Choroid plexus epithelial cell (primary cell): ENCODE measurements at places on chromosomes 13 and 19.

DNA sequence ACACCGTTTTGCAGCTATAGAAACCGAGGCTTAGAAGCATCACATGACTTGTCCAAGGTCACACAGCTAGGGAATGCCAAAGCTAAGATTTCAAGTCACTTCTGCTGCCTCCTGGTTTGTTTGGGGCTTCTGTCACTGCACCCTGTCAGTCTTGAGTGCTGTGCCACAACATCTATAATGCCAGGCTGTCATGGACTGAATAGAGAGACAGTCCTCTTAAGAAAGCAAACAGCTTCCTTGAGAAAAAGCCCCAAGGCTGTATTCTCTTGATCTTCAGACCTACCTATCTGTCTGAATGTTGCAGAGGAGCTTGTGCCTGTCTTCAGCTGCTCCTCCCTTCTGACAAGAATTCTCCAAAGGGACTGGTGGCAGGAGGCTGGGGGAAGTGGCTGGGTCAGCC, 81.6 kb downstream of the OLFM4 start:
- no peak for DNase-seq

GRCh38 chr19:37991841-37992248, 84.8 kb downstream of the SIPA1L3 start:
- peak; percentile 35 for DNase-seq

DNA sequence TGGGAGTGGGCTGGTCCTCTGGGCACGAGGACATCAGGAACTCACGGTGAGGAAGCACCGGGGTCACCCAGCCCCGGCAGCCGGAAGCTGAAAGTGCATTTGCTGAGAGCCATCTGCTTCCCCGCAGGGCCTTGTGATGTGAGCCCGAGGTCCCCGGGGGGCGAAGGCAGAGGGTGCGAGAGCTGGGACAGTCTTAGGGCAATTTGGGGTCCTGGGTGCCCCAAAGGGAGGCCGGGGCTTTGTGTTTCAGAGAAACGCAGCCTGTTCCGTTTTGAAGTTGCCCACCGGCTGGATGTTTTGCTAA, 4.8 kb downstream of the F2RL3 start:
- no peak for DNase-seq

- peak; percentile 62 for DNase-seq
Measured at GRCh38 chr13:101150998-101151397, 265.3 kb downstream of the NALCN start.

GRCh38 chr13:29681864-29682263, 86.4 kb upstream of the SLC7A1 start:
- no peak for DNase-seq

- peak; percentile 73 for DNase-seq
Measured at GRCh38 chr13:27339299-27339698, 68.7 kb downstream of the RASL11A start.

- no peak for DNase-seq
Measured at GRCh38 chr13:75875450-75875849, 239.3 kb downstream of the LMO7 start.

GRCh38 chr13:110331362-110331761, 24.3 kb downstream of the COL4A2 start:
- peak; percentile 92 for DNase-seq

DNA sequence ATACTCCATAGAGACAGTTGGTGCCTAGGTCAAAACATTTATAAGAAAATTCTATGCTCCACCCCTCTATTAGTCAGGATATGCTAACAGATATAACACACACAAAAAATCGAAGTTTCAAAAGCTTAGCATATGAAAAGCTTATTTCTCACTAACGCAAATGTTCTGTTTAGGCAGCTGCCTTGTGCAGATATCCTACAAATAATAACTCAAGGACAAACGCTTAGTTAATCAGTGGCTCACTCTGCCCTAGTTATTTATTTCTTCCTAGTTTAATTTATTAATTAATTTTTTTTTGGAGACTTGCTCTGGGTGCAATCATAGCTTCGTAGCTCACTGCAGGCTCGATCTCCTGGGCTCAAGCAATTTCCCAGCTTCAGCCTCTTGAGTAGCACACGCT, 259.7 kb upstream of the GPC6 start:
- DNase-seq = no peak

GRCh38 chr19:30049226-30049625, 107.2 kb downstream of the URI1 start:
- no peak for DNase-seq

- DNase-seq = no peak
Measured at GRCh38 chr13:97371486-97372109, 62.4 kb upstream of the RAP2A start.

- DNase-seq = no peak
Measured at GRCh38 chr19:48686088-48686487, 9.7 kb upstream of the FUT2 start.

GRCh38 chr13:22455036-22455435, 725.7 kb upstream of the SGCG start:
- no peak for DNase-seq

DNA sequence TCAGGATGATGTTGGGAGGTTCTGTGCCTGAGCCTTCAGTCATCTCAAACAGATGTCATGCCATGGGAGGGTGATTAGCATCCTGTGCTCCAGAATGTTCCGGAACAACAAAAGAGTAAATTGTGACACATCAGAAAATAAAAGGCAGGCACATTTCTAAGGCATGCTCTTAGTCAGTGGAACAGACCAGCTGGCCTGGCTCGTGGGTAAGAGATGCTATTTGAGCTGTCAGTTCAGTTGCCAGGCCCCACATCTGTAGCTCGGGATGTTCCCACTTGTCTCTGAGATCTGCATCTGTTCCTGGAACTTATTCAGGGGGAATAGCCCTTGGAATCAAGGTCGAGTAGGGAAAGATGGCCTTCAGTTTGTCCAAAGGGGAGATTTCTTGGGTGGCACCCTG, 26.0 kb downstream of the OLFM4 start:
- no peak for DNase-seq

DNA sequence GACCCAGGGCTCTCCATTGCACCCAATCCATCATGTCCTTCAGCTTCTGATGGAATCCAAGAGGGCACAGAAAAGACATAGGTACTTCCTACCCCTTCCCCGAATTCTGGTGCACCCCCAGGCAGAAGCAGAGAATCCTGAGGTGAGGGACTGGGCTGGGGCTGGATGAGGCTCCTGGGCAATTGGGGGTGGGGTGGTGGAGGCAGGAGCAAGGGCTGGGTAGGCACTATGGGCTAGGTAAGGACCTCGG, 2.7 kb upstream of the KCNC3 start:
- no peak for DNase-seq

DNA sequence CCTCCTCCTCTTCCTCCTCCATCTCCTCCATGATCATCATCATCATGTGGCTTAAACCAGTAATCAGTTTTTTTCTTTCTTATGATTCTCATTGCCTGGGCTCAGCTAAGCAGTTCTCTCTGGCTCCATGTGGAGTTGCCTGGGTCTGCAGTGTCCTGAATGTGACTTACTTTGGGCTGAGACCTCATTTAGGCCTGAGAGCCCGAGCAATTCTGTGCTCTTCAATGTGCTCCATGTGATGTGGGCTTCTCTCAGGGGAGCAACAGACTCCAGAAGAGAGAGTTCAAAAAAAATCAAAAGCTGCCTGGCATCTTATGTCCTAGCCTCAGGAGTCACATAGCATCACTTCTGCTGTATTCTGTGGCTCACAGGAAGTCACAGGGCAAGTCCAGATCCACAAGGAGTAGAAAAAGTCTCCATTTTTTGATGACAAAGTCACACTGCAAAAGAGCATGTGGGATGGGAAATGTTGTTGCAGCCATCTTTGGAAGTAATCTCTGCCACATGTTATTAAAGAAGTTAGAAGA, 128.7 kb downstream of the MAB21L1 start:
- DNase-seq = no peak

GRCh38 chr19:28103921-28104320, 1109.0 kb downstream of the UQCRFS1 start:
- DNase-seq = no peak

- no peak for DNase-seq
Measured at GRCh38 chr13:44240611-44241145, 132.9 kb upstream of the SERP2 start.

DNA sequence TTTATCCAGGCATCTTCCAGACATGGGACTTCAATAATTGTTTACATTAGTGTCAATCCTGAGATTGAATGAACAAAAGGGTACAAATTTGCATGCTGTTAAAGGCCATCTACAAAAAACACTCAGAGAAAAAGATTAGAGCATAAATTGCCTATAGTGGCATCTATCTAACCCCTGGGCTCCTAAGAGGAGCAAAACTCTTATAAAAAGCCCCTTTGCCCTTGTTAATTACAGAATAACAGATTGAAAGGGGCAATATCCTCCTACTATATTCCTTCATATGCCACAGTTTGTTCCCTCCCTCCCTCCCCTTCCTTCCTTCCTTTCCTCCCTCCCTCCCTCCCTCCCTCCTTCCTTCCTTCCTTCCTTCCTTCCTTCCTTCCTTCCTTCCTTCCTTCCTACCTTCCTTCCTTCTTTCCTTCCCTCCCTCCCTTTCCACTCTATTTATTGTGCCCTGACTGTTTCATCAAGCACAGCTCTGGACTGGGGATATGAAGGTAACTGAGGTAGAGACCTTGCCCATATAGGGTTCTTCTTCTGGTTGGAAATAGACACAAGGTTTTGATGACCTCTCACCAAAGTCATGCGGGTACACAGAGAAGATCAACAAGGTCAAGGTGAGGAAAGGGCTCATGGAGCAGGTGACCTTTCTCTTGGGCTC, 49.5 kb downstream of the PCDH8 start:
- no peak for DNase-seq

GRCh38 chr19:18322318-18322758, 538 bp downstream of the LSM4 start:
- DNase-seq = peak; percentile 67

DNA sequence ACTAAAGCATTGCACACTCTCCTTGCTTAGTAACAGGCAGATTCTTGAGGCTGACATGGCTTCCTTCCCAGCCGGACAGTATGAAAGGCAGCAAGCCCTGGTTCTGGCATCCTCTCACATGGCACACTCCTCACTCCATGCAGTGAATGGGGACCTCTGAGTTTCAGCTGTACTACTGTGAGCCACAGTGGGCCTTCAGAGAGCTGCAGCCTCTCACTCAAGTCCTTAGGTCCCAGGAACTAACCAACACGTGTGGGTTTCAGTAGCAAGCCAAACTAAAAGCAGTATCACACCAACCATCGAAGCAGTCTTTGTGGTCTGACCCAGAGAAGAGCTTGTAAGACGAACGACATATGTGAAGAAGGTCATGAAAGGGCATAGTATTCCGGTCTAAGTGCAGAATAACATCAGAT, 128.2 kb downstream of the TBC1D4 start:
- no peak for DNase-seq

- peak; percentile 88 for DNase-seq
Measured at GRCh38 chr13:49374585-49375290, 69.1 kb downstream of the CAB39L start.

DNA sequence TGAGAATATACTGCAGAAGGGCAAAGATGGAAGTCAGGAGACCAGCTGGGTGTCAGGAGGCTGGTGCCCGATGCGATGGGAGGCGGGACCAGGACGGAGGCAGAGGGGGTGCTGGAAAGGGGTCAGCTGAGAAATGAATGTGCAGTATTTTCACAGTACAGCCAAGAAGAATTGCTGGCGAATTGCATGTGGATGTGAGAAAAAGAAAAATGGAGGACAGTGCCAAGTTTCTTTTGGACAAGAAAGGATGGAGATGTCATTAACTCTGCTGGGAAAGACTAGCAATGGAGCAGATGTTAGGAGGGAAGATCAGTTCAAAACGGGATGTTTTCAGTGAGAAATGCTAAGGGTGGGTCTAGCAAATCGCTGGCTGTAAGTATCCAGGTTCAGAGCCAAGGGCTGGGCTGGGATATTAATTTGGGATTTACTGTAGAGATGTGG, 7.0 kb downstream of the CRYL1 start:
- DNase-seq = no peak

DNA sequence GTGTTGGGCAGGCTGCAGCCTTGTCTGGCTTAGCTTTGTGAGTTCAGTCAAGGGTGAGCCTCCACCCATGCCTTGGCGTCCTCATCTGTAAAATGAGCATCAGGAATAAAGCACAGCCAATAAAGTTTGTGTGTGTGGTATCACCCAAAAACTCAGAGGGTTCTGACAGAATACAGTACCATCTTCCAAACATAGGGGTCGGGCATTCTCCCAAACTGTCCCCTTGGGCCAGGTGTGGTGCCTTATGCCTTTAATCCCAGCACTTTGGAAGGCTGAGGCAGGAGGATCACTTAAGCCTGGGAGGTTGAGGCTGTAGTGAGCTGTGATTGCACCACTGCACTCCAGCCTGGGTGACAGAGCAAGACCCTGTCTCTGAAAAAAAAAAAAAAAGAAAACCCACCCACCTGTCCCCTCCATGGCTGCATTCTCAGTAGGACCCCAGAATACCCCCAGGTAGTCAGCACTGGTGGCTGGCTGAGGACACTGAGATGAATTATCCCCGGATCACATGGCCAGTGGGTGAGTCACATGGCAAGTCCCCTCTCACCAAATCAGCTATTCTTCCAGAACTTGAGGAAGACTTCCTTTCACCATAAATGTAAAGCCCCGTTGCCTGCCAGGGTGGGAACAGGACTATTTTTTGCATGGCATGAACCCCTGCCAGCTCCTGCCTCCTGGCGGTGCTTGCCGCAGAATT, 18.6 kb downstream of the POP4 start:
- no peak for DNase-seq

GRCh38 chr19:53652476-53652875, 20.7 kb downstream of the DPRX start:
- no peak for DNase-seq

- DNase-seq = no peak
Measured at GRCh38 chr19:18597809-18598660, 8.6 kb downstream of the CRLF1 start.

DNA sequence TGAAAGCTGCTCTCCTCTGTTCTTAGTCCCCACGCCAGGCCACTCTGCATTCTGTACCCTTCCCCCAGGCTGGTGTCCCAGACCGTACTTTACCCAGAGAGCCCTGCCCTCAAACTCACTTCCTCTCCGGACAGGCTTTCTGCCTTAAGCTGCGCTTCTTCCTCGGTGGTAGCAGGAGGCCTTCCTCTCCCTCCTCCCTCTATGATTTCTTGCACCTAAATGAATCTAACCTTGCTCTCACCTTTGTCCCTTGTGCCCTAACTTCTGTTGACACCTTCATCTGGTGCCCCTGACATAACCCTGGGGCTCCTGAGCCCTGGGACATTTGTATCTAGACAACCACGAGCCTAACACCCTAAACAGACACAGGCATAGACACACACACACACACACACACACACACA, 29.6 kb upstream of the CEACAM21 start:
- DNase-seq = no peak

DNA sequence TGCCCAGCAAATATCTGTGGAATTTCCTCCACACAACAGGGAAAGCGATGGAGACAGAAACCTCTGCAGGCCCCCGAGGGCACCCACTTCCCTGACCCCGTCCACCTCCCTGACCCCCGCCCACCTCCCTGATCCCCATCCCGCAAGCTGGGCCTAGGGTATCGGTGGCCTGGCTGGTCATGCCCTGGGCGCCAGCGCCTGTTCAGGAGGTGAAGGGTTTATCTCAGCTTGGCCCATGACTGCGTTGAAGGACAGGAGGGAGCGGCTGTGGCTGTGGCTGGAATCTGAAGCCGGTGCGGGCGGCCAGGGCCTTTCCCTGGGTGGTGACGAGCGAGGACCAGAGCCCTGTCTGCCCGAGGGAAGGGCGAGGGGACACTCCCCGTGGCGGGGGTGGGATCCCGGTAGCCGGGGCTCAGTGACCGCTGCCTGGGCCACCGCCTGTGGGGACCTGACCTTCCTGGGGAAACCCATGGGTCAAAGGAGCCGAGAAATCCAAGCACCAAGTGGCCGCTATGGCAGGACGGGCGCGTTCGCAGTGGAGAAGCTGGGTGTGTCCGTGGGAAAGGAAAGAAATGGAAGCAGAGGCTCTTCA, 20.7 kb downstream of the GAS6 start:
- no peak for DNase-seq

- peak; percentile 16 for DNase-seq
Measured at GRCh38 chr19:45195764-45196163, 17.2 kb downstream of the BLOC1S3 start.
